GM23338 (cell line): ENCODE measurements at places on chromosomes 7 and 10. TPM values are rescaled to one million over a fixed set of nuclear protein-coding genes. Genes with fewer than 3 reads are reported as not detected.

GRCh38 chr7:39488467-39489393 lies 77.5 kb upstream of the YAE1 start:
- H3K4me1 ChIP-seq, result no peaks in the 10 kb centered on the region
- no peak for DNase-seq
- H3K27ac ChIP-seq, result no peak overlapping the region
- H3K36me3 ChIP-seq, result no peaks in the 10 kb centered on the region
- no peaks in the 10 kb centered on the region for H3K27me3 ChIP-seq

SMKR1 gene
- 0.70 TPM in 1 of 2 replicates, not detected in the other for total RNA-seq

DNA sequence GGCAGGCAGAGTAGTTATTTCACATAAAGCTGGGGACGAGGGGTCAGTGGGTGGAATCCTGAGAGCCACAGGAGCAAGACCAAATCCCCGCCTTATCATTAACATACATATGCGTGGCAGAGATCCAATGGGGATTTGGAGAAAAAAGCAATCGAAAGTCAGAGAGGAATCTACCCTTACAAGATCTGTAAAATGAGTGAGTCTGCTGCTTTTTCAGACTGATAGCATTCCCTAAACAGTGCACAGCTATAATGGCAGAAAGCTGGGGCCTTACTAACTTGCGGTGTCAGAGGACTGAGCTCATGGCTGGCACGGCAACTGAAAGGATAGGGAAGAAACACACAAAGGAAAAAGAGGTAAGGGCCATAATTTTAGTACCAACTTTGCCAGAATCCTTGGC lies 25.0 kb downstream of the GPR22 start:
- no peaks in the 10 kb centered on the region for H3K4me1 ChIP-seq
- no peak overlapping the region for H3K27ac ChIP-seq
- H3K4me3 ChIP-seq, result no peak overlapping the region
- DNase-seq, result no peak

GRCh38 chr10:72466018-72466417 lies 111.3 kb upstream of the DNAJB12 start:
- no peak overlapping the region for H3K4me3 ChIP-seq
- no peaks in the 10 kb centered on the region for H3K27me3 ChIP-seq
- H3K4me1 ChIP-seq, result no peaks in the 10 kb centered on the region
- no peaks in the 10 kb centered on the region for H3K36me3 ChIP-seq
- no peak overlapping the region for H3K27ac ChIP-seq
- DNase-seq, result no peak

DNA sequence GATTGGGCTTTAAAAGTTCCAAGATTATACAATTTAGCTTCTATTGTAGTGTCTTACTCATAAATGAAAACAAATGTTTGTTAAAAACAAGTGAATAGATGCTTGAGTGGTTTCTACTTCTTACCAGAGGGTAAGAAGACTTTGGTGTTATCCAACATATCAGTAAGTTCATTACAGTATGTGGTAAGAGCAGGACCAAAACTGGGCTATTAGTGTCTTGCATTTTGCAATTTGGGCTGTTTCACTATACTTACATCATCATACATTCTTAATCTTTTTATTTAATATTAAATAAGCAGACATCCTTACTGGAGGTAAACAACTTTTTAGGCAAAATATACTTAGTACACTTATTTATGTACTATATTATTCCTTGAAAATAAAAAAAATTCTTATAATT lies 248.4 kb upstream of the HGF start:
- no peak for DNase-seq
- H3K36me3 ChIP-seq, result no peaks in the 10 kb centered on the region
- no peaks in the 10 kb centered on the region for H3K27me3 ChIP-seq
- H3K4me3 ChIP-seq, result no peak overlapping the region
- no peak overlapping the region for H3K27ac ChIP-seq

POLR2J2 gene
- 0.50 and 3.8 TPM in 2 replicates for total RNA-seq

DNA sequence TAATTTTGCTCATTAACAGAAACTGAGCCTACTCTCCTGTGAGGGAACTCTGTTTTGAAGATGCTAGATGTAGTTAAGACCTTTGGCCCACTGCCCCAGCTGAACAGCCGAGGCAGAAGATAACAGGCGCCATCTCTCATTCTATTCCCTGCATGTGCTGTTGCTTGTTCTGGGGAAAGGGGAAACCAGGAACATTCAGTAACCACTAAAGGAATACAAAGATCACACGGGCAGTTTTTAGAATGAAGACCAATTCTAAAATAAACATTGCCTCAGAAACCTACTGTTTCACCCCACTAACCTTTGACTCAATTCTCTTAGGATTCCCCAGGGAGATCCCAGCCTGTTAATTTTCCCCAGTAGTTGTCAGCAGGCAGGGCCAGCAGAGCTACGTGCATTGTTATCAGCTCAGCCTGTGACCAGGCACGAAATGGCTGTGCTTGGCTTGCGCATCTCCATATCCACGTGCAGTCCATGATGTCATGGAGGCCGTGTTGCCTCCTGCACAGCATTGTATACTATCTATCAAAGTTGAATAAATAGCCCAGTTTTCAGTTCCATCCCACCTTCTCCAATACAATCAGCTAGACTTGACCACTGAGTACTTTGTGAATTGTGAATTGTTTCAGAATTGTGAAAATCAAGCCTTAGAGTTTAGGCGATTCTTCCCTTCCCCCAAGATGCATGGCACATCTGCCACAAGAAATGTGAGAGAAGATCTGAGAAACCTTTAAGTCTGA lies 36.0 kb downstream of the ANK3 start:
- DNase-seq, result no peak
- no peak overlapping the region for H3K27ac ChIP-seq
- H3K4me1 ChIP-seq, result peaks cover 36% of the 10 kb centered on the region
- no peak overlapping the region for H3K4me3 ChIP-seq

DNA sequence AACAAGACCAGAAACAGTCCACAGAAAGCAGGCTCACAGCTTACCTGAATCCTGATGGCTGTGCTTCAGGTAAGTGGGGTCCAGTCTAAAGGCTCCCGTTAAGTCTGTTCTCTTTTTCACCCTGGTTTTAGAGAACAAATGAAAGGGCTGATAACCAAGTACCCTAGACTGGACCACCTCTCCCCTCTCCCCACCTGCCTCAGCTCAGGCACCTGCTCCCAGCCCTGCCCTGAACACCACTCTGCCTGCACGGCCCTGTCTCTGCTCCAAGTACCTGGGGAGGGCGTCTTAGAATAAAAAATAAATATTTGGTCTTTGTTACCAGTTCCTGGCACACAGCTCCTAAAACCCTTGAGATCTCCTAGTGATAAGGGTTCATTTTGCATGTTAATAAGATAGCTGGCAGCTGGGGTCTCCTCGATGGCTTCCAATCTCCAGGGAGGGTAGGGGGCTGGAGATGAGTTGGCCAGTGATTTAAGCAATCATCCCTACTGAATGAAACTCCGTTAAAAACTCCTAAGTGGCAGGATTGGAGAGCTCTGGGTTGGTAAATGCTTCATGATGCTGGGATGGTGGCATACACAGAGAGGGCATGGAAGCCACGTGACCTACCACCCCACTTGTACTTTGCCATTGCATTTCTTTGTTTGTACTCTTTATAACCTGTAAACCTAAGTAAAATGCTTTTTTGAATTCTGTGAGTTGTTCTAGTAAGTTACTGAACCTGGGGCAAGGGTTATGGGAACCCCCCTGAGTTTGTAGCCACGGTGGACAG lies 29.8 kb upstream of the FIGNL1 start:
- no peak overlapping the region for H3K4me3 ChIP-seq
- no peaks in the 10 kb centered on the region for H3K4me1 ChIP-seq
- DNase-seq, result no peak
- no peaks in the 10 kb centered on the region for H3K36me3 ChIP-seq

DNA sequence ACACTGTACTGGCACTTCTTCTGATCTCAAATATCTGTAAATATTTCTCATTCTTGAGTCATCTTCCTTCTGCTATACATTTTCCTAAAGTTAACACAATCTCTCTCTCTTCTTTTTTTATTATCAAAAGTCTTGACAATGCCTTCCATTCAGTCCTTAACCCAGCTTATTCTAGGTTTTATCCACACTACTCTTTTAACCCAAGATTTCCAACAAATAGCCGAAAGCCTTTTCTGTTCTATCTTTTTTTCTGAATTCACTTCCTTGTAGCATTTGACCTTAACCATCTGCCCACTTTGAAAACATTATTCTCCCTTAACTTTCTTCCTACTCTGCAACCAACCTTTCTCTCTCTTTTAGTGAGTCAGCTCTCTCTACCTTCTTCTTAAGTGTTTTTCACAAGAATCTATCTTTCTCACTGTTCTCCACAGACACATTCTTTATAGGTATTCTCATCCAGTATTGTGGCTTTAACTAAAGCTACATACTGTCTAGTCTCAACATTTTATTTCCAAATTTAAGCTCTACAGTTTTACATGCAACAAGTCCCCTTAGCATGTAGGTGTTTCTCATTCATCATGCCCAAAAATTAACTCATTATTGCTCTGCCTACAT lies 915.6 kb downstream of the KCNMA1 start:
- no peak overlapping the region for H3K4me3 ChIP-seq
- H3K27ac ChIP-seq, result no peak overlapping the region
- no peak for DNase-seq
- peaks cover 12% of the 10 kb centered on the region for H3K4me1 ChIP-seq
- no peaks in the 10 kb centered on the region; the same call in 1 of the 2 replicates for H3K36me3 ChIP-seq
- no peaks in the 10 kb centered on the region for H3K27me3 ChIP-seq

MYL10 gene
- not detected in 2 replicates for total RNA-seq

DNA sequence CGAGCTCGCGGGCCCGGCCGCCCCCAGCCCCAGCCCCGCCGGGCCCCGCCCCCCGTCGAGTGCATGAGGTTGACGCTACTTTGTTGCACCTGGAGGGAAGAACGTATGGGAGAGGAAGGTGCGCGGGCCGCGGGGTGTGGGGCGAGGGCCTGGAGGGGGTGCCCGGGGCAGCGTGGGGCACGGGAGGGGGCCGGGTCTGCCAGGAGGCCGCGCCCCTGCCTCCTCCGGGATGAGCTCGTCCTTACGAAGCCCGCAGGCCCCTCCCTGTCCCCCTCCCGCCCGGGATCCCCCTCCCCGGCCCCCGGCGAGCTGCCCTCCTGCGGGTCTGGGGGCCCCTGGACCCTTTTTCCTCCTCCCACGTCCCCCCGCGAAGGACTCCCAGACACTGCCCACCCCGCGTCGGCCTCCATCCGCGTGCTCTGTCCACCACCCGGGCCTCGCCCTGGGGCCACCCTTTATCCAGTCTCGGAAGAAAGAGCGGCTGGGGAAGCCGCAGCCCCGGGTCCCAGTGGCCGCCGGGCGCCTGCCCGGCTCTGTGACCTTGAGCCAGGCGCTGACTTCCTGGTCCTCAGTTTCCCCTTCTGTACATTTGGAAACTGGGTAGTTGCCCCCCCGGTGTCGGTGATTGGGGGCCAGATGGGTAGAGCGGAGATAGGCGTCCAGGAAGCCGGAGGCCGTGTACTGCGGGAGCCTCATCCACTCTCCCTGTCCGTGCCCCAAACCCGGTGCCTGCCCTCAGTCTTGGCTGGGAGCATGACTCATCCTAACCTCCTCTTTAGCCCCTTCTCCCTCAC lies 521 bp downstream of the LIMK1 start:
- peaks cover 3% of the 10 kb centered on the region; the same call in 1 of the 2 replicates for H3K36me3 ChIP-seq
- peak; percentile 59 for DNase-seq
- peak overlapping the region; percentile 83 for H3K4me3 ChIP-seq

DNA sequence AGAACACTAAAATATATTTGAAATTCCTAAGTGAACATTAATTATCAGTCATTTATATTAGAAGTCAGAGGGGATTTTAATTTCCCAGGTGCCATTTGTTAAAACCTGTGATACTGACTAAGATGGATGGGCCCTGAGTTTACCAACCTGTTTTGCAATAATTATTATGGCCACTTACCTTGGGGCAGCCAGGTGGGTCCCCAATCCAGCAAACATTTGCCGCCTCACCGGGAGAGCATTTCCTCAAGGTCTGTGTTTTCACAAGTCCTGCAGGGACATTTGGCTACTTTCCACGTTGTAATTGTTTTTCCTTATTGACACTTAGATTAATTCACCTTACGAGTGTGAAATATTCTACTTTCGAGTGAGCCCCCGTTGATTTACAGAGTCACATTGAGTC lies 251.2 kb upstream of the PPP2R2D start:
- H3K27ac ChIP-seq, result no peak overlapping the region
- H3K4me1 ChIP-seq, result peaks cover 21% of the 10 kb centered on the region
- no peak for DNase-seq
- H3K27me3 ChIP-seq, result no peaks in the 10 kb centered on the region
- H3K4me3 ChIP-seq, result no peak overlapping the region
- no peaks in the 10 kb centered on the region for H3K36me3 ChIP-seq

CPED1 gene
- total RNA-seq, result 0.17 and 0.23 TPM in 2 replicates

- H3K36me3 ChIP-seq, result no peaks in the 10 kb centered on the region
- no peak overlapping the region for H3K27ac ChIP-seq
- DNase-seq, result no peak
- no peak overlapping the region for H3K4me3 ChIP-seq
- H3K27me3 ChIP-seq, result no peaks in the 10 kb centered on the region
Measured at GRCh38 chr10:21754410-21755011, 220.5 kb downstream of the MLLT10 start.

- no peak overlapping the region for H3K27ac ChIP-seq
- no peaks in the 10 kb centered on the region for H3K27me3 ChIP-seq
- peak; percentile 87 for DNase-seq
- no peaks in the 10 kb centered on the region for H3K4me1 ChIP-seq
- no peak overlapping the region for H3K4me3 ChIP-seq
- H3K36me3 ChIP-seq, result no peaks in the 10 kb centered on the region
Measured at GRCh38 chr7:83936056-83936708, 258.4 kb downstream of the SEMA3A start.

DNA sequence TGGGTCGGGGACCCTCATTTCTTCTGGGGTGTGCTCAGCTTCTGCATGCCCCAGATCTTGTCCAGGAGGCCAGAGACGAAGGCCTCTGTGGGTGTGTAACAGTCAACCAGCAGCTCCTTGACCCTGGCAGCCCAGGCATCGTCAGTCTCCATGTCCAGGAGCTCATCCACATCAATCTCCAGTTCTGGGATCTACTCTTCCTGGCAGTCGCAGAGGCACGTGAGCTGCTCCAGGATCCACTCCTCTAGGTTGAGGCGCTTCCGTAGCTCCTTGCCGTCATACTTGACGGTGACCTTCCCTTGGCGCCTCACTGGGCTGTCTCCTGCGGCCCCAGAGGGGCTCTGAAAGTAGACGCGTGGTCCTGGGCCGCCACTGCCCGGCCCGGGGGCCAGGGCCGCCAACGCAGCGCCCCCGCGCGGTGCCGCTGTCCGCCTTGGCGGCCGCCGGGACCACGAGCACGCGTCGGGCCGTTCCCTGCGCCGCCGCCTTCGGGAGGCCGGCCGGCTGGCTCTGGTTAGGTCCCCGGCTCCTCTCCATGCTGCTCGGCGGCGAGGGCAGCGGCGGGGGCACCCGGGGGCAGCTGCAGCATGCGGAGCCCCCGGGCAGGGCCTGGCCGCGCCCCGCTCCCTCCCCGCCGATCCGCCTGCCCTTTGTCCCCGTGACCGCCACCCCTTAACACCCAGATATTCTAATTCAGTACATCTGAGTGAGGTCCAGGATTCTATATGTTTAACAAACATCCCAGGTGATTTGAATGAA lies 170.5 kb downstream of the SEPTIN7 start:
- H3K36me3 ChIP-seq, result no peaks in the 10 kb centered on the region
- H3K4me3 ChIP-seq, result no peak overlapping the region
- DNase-seq, result no peak
- H3K4me1 ChIP-seq, result no peaks in the 10 kb centered on the region
